ENCODE measurements at places on chromosomes 2 and 18.

DNA sequence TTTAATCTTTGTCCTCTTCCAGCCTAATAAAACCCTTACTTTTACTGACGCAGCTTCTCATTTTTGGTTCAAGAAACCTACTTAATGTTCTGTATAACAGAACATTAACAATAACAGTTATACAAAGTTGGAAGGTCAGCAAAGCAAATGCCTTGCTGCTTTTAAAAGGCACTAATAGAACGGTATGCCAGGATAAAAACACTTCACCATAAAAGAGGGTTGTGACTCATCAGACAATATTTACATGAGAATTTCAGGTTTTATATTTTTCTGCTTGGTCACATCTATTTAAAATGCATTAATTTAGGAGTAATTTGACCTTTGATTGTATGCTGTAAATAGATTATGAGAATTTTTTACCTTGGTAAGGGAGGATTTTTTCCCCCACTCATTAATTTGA lies 3.0 kb downstream of the KLHL41 start:
- DNase-seq = no peak

DNA sequence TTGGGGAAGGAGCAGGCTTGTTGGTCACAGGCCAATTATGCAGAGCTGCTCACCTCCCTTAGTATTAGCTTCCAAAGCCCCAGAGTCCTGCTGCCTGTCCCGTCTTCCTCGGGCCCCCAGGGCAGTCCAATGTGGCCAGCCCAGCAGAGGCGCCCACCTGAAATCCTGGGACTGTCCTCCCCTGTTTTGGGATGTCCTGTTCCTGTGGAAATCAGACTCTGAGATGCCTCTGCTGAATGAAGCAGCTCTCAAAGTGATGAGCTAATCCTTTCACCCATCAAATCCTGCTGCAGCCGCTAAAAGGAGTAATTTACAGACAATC lies 105.3 kb downstream of the CABLES1 start:
- DNase-seq = no peak

GRCh38 chr2:237453671-237454070 lies 33.4 kb upstream of the MLPH start:
- DNase-seq = no peak

DNA sequence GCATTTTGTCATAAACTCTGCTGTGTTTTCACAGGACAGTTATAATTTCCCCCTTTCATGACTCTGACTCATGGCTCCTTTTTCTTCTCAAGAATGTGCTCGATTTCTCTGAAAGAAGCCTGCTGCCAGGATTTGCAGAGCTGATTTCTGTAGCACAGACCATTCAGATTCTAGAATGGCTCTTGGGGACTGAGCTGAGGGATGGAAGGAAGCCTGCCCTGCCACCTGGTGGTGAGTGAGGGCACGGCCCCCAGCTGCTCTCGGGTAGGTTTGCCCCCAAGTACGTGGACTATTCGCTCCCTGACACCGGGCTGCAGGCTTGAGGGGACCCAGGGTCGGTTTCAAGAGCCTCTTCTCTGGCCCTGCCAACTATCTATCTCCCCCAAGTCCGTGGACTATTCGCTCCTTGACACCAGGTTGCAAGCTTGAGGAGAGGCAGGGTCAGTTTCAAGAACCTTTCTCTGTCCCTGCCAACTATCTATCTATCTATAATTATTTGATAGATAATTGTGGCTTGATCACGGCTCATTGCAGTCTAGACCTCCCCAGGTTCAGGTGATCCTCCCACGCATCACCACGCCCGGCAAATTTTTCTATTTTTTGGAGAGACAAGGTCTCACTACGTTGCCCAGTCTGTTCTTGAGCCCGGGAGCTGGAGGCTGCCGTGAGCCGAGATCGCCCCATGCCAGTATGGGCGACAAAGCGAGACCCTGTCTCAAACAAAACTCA lies 1.4 kb upstream of the SMYD5 start:
- peak; percentile 33 for DNase-seq

GRCh38 chr2:110157153-110157793 lies 41.7 kb upstream of the MALL start:
- peak; percentile 47 for DNase-seq

- no peak for DNase-seq
Observed at GRCh38 chr2:59046401-59047372, 805.6 kb upstream of the FANCL start.

- no peak for DNase-seq
Observed at GRCh38 chr2:159185401-159186130, 100.9 kb downstream of the WDSUB1 start.

GRCh38 chr2:68359889-68360288 lies 5.2 kb upstream of the PLEK start:
- DNase-seq = no peak

- DNase-seq = no peak
Observed at GRCh38 chr18:1604751-1605150, 700.1 kb downstream of the ADCYAP1 start.

GRCh38 chr2:111659361-111660333 lies 224.3 kb downstream of the ANAPC1 start:
- DNase-seq = no peak

GRCh38 chr2:100212850-100213249 lies 70.5 kb upstream of the AFF3 start:
- no peak for DNase-seq

DNA sequence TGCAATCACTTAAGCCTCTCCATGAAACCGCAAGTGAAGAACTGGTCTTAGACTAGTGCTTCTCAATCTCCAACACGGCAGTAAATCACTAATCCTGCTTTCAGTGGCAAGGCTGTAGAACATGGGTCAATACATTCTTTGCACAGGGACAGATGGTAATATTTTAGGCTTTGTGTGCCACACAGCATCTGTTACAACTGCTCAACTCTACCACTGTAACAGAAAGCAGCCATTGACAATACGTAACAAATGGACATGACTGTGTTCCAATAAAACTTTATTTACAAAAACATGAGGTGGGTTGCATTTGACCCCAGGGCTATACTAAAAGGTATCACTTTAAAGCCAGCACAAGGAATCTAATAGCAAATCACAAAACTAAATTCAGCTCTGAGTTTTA lies 51.1 kb downstream of the RNF152 start:
- DNase-seq = no peak

- DNase-seq = no peak
Observed at GRCh38 chr2:53559302-53559966, 208.2 kb upstream of the CHAC2 start.

GRCh38 chr2:65252640-65253039 lies 25.0 kb downstream of the ACTR2 start:
- no peak for DNase-seq

DNA sequence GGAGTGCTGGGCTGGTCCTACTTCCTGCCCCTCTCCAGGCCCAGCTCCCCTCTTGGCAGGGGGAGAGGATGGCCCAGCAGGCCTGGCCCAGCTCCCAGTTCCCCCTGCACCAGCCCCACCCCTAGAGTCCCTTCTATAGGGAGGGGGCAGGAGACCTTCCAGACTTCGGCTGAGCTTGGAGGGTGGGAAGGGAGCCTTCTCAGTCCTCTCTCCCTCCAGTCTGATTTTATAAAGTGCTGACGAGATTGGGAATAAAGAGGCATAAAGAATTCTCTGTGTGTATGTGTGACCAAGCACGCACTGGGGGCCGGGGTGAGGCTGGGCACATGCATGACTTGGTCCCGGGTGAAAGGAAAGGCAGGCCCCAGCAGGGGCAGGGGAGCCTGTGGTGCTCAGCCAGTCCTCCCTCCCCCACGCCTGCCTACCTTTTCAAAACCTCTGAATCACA lies 5.1 kb downstream of the CHPF start:
- no peak for DNase-seq

- no peak for DNase-seq
Observed at GRCh38 chr2:180604077-180604476, 376.3 kb upstream of the UBE2E3 start.

DNA sequence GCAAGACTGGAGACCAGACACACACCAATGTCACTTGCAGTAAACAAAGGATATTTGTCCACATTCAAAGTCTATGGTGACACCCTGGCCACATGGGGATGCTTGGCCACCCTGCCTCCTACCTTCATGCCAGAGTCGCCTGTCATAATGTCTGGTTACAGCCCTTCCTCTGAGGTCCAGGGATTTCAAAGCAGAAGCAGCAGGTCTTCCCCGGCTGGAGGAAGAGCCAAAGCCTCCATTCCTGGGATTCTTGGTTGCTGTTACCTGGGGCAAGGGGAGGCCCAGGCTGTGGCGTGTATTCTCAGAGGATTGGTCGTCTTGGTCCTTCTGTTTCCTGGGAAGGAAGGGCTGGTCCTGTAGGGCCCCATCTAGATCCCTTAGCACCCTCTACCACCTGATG lies 2.3 kb upstream of the ALPP start:
- DNase-seq = no peak

GRCh38 chr18:64407606-64408005 lies 258.7 kb upstream of the LINC00305 start:
- DNase-seq = no peak

GRCh38 chr2:217612920-217613319 lies 389.9 kb downstream of the TNS1 start:
- DNase-seq = no peak

DNA sequence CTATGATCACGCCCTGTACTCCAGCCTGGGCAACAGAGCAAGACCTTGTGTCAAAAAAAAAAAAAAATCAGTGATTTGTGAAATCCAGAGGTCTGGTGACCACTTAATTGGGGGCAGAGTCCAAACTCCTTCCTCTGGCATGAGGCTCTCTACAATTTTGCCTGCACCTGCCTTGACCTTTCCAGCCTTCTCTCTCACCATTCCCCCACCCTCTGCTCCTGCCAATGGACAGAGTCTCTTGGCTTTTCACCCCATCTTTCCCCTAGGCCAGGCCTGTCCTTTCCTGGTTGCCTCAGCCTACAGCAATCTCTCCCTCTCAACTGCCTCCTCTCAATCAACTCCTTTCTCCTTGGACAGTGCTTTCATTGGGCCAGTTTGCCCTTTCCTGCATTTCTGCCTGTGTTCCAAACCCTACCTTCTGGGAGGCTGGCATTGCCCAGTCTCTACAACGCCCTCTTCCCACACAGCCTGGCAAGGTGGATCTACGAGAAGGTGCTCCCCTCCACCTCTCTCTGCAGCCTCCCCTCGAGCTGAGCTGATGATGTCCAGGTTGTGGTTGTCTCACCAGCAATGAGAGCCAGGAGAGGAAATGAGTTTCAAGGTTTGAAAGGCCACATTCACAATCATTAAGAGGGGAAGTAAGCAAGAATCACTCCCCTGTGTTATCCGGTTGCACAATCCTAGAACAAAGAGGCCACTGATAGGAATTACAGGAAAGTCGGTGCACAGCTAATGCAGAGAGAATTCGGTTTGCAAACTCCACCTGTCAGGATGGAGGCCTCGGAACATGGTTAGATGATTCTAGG lies 39.5 kb upstream of the NPAS2 start:
- DNase-seq = no peak

DNA sequence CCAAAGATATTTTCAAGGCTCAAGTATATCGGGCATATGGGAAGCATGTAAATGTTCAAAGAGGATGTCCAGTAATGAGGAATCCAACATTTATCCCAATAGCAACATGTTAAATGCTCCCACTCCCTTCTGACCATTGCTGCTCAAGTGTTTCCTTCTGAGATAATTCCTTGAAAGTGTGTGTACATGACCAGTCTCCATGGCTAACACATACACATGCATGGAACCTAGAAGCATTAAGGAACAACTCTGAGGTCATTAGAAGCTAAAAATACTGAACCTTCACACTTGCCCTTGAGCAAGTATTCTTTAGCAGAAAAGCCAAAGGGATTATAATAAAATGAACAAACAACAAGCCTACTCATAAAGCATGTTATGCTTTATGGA lies 433.8 kb upstream of the TCF4 start:
- DNase-seq = no peak

DNA sequence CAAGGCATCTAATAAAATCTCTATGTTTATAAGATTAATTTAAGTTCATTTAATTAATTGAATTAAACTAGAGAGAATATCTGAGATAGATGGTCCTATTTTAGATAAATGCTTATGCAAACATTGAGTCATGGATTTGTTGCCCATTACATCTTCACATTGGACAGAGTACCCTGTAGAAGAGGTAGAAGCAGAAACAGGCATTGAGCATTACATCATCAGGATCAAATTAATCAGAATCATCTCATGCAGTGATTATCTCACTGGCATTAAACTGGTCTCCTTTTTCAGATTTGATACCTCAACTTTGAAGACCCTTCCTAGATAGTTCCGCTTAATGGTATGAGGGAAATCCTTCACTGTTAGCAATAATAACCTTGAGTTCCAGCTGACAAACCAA lies 469.6 kb upstream of the VRK2 start:
- DNase-seq = no peak

DNA sequence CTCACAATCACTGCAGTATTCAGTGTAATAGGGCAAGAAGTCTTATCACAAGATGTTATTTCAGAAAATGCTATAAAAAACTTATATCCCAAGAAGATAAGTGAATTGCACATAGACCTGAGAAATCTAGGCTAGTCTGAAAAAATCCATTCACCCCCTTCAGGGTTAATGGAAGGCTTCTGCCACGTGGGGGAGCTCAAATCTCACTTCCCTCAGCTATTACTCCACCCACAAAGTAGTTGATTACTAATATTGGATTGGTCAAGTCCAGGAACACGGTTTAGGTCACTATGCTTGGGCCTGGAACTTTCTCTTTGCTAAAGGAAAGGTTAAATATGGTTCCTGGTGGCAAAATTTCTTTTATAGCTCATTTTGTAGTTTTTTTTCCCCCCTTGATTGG lies 51.2 kb upstream of the ADAM23 start:
- peak; percentile 20 for DNase-seq

- DNase-seq = no peak
Observed at GRCh38 chr18:75879196-75879595, 451.7 kb upstream of the SMIM21 start.

DNA sequence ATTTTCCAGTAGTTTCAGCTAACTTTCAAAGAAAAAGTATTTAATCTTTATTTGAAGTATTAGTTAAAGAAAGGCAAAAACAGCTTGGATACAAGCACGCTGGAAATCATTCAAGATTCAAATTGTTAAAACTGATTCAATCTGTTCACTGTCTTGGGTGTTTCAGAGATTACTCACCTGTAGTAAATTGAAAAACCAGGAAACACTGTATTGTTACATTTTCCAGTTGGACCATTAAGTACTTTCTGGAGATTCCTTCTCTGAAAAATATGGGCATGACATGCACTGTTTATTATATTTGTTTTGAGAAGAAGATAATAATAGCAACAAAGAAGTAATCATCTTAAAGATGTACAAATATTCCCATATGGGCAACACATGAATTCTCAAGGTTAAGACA lies 196.1 kb downstream of the UBE2E3 start:
- no peak for DNase-seq

DNA sequence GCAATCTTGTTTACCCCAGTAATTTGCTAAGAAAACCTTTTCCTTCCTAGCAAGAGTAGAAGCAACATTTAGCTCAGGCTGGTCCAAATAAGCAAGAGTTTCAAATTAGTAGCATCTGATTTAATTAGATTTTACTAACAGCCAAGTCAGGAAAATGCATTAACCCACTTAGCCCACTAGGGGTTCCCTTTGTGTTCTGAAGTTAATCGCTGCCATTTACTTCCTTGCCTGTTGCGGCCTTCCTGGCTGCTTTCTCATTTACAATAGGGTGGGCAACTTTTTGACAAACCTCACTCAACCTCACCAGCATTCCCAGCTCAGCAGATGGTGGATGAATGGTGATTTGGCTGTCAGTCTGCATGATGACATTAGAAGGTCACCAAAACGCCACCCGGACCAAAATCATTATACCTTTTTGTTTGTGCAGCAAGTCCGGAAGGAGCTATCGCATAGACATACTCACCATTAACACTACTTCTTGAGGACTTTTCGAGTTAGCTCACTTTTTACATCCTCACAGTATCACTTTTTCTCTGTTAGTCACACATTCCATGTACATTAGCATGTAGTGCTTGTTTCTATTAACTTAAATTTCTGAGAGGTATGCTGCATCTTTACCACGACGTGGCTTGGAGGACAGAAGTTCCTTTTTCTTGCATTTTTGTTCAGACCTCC lies 101.5 kb upstream of the SETBP1 start:
- DNase-seq = peak; percentile 23
